H1 (cell line): ENCODE measurements at places on chromosomes 16 and 17.

DNA sequence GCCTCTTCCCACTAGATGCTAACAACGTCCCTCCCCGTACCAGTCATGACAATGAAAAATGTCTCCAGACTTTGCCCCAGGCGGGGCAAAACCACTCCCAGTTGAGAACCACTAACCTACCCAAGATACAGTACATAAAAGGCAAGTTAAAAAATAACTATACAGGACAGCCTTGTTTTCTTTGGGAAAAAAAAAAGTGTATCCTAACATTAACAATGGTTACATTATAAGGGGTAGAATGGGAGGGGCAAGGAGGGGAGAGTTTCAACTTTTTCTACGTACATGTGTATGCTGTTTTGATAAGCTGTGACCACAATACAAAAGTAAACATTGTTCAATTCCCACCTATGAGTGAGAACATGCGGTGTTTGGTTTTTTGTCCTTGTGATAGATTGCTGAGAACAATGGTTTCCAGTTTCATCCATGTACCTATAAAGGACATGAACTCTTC is 94.9 kb downstream of the TOX3 start:
- DNase-seq: no peak

- DNase-seq: no peak
Measured at GRCh38 chr16:86509759-86510464, 415 bp upstream of the FOXF1 start.

DNA sequence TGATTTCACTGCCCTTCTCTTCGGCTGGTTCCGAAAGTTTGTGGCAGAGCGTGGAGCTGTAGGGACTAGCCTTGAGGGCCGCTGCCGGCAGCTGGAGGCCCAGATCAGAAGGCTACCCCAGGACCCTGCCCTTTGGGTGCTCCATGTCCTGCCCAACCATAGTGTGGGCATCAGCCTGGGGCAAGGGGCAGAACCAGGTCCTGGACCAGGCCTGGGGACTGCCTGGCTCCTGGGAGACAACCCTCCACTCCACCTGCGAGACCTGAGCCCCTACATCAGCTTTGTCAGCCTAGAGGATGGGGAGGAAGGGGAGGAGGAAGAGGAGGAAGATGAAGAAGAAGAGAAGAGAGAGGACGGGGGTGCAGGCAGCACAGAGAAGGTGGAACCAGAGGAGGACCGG is 856 bp upstream of the CXCL16 start:
- DNase-seq: no peak

DNA sequence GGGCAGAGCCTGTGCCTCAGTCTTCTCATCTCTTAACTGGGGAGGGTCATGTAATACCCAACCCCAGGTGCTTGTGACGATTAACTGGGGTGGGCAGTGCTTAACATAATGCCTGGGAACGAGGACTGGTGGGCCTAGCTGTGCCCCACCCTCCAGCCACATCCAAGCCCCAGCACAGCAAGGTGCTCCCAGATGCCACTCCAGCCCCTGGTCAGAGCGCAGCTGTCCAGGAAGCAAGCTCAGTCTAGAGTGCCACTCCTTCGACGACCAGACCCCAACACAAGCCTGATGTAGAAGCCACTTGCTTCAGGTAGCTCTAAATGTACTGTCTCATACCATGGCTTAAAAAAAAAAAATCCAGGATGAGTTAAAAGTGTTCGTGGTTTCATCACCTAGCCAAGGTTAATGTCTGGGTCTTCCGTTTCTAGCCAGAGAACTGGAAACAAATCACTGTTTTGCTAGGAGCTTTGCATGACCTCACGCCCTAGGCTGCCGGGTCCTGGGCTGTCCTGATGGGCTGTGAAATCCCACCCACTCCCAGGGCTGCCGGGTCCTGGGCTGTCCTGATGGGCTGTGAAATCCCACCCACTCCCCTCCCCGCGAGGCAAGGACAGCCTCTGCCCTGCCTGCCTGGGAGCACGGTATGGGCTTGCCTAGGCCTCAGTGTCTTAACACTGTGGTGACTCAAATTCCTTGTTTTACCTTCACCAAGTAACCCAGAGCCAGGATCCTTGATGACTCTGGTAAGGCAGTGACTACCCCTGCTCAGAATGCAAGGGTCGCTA is 7.7 kb downstream of the MIEF2 start:
- no peak for DNase-seq

- no peak for DNase-seq
Measured at GRCh38 chr16:2737238-2737605, 15.2 kb upstream of the SRRM2 start.

DNA sequence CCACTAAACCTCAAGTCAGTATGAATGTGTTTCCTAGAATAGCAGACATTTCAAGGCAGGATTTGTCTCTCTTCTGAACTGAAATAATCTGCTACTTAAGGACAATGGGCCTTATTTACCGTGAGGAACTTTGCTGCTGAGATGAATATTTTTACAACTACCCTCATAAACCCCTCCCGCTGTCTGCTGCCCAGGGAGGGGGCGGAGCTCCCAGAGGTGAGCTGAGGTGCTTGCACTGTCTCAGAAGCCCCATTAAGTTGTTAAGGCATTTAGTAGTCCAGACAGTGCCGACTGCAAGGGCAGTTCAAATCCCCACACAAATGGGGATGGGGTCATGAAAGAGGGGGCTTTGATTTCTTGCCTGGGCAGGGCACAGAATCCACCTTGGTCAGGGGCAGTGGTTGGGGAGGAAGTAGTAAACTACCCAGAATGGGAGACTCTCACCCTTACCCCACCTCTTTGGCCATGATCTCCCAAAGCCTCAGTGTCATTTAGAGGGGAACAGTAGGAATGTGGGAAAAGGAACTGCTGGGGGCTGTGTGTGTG is 19.2 kb downstream of the HNF1B start:
- no peak for DNase-seq

- DNase-seq: no peak
Measured at GRCh38 chr16:67773569-67774456, 32.5 kb downstream of the RANBP10 start.

- DNase-seq: no peak
Measured at GRCh38 chr17:79548116-79548515, 62.7 kb downstream of the RBFOX3 start.

DNA sequence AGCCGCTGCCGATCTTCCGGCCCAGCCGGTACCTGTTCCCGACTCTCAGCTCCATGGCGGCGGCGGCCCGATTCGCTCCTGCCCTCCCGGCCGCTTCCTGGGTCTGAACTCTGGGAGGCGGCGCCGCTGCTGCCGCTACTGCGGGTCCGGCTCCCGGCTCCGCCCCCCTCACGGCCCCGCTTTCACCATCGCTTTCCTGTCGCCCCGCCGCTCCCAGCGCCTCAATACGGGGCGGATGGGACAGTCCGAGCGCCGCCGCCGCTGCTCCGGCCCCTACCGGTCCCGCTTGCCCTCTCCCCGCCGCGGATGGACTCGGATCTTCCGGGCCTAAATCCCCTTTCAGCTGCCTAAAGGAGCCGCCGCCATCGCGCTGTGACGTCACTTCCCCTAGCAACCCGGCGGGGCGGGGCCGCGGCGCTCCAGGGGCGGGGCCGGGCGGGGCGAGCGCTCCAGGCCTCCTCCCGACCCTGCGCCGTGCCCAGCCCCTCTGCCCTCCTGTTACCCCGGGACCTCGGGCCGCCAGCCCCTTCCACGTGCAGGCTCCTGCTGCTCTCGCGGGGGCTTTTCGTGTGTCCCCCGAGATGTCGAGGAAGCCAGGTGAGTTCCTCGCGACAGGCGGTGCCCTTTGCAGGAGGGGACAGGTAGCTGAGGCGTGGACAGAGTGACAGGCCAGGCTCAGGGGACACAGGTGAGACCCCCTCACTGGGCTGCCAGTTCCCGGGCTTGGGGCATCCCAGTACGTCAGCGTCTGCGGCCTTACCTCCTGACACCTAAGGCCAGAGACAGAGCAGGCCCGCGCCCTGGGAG is at the start of gene CSNK1D:
CSNK1D (minus strand) TSS at position 374 of the 807 bp plus-strand sequence; CDS start at position 55, 319 bp downstream.
- DNase-seq: no peak

- no peak for DNase-seq
Measured at GRCh38 chr16:5056352-5056751, 9.4 kb downstream of the C16orf89 start.

DNA sequence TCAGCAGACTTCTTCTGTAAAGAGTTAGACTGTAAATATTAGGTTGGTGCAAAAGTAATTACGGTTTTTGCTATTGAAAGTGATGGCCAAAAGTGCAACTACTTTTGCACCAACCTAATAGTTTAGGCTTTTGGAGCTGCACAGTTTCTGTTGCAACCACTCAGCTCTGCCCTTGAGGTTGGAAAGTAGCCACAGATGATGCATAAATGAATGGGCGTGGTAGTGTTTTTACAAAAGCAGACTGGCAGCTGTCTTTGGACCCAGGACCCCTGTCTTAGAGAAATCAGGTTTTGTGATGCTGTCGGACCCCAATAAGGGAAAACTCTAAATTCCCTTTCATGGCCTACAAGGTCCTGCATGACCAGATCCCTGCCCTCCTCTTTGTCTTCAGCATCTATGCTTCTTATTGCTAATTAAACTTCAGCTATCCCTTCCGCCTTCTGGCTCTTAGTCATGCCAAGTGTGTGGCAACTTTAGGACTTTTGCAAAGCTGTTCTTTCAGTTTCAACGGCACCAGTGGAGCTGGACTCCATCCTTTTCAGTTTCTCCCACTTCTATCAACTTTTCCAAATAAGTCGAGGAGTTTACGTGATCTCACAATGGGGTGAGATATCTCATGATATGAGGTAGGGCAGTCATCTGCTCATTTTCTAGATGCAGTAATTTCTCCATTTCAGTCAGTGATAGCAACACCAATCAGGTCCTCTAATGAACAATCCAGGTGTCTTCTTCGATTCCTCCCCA is 232.3 kb downstream of the XYLT1 start:
- DNase-seq: no peak

DNA sequence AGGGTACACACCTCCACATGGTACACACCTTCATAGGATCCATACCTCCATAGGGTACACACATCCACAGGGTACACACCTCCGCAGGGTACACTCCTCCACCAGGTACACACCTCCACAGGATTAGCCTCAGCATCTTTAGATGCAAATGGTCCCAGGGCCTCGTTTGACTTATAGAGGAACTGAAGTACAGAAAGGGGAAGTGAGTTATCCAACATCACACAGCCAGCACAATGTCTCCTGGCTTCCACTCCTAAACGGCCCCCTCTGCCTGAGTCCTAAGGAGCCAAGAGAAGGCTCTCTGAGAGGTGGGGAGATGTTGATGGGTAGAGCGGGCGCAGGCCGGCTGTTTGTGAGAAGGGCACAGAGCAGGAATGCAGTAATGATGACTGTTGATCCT is 12.0 kb downstream of the FOXN1 start:
- no peak for DNase-seq
